Activated CD4-positive, alpha-beta T cell treated with anti-CD3 and anti-CD28 coated beads, Interleukin-2, amount 10 ng/mL, durations not matched to agents 24 days and 14 days (primary cell): ENCODE measurements at places on chromosomes 1 and 21.

GRCh38 chr21:40436261-40436660, 410.7 kb downstream of the DSCAM start:
- no peak overlapping the region for H3K4me3 ChIP-seq
- no peak overlapping the region for H3K27ac ChIP-seq
- no peaks in the 10 kb centered on the region for H3K4me1 ChIP-seq
- H3K36me3 ChIP-seq, result no peaks in the 10 kb centered on the region
- H3K27me3 ChIP-seq, result no peaks in the 10 kb centered on the region
- DNase-seq, result no peak

DNA sequence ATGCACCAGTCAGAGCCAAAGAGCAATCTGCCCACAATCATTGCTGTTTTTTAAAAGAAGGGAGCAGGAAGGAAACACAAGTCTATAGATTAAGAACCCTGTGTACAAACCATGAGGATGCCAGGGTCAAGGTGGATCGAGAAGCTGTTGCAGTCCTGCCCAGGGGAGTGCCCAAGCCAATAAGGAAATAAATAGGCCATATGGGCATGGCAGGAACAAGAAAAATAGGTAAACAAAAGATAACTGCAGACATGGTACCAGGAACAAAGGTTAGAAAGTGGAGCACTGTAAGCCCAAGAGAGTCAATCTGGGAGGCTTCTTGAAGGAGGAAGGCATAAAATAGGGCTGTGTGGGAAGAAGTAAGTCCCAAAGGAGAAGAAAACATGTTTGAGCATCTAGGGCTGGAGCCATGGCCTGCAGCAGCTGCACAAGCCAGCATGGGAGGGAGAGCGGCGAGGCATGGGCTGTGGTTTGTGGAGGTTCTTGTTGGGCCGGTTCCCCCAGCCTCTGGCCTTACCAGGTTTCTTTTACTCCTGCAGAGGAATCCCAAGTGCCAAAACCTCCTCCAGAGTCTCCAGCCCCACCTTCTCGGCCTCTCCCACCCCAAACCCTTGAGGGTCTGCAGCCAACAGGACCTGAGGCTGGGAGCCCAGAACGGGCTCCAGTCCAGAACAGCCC, 13.6 kb downstream of the INAVA start:
- H3K4me1 ChIP-seq, result peaks cover 6% of the 10 kb centered on the region
- DNase-seq, result no peak
- H3K36me3 ChIP-seq, result no peaks in the 10 kb centered on the region
- H3K27ac ChIP-seq, result no peak overlapping the region

DNA sequence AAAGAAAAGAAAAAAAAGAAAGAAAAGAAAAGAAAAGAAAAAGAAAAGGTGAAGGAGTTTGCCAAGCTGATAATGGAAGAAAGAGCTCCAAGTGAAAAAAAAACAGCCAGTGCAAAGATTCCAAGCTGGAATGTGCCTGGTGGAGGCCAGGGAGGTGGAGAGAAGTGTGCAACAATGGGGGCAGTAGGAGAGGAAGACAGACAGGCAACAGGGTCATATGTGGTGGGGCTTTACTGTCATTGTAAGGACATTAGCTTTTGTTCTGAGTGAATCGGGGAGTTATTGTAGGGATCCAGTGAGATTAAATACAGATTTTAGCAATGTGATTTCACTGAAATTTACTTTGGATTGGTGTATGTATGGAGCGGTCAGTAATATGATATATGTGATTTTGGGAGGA, 14.0 kb upstream of the MYSM1 start:
- H3K27ac ChIP-seq, result no peak overlapping the region
- H3K4me3 ChIP-seq, result no peak overlapping the region
- H3K4me1 ChIP-seq, result peaks cover 18% of the 10 kb centered on the region
- no peaks in the 10 kb centered on the region for H3K36me3 ChIP-seq
- peak; percentile 13 for DNase-seq

DNA sequence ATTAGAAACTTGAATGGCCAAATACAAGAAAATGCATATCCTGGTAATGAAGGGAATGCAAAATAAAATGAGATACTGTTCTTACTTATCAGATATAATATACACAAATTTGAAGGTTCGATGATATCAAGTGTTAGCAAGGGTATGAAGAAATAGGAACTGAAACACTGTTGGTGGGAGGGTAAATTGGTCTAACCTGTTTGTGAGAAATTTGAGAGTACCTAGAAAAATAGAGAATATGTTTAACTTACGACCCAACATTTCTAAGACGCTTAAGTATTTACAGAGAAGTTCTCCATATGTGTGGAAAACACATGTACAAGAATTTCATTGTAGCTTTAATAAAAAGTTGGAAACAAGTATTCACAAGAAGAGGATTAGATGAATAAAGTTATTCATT, 25.9 kb downstream of the ATG4C start:
- DNase-seq, result no peak
- H3K36me3 ChIP-seq, result peaks cover 18% of the 10 kb centered on the region
- H3K4me1 ChIP-seq, result no peaks in the 10 kb centered on the region

- H3K4me3 ChIP-seq, result no peak overlapping the region
- H3K27me3 ChIP-seq, result no peaks in the 10 kb centered on the region
- no peak for DNase-seq
- H3K27ac ChIP-seq, result no peak overlapping the region
- H3K4me1 ChIP-seq, result peaks cover 2% of the 10 kb centered on the region
Measured at GRCh38 chr1:163346326-163346870, 24.6 kb downstream of the NUF2 start.
